SK-N-MC (cell line): ENCODE measurements at places on chromosomes 4 and X.

DNA sequence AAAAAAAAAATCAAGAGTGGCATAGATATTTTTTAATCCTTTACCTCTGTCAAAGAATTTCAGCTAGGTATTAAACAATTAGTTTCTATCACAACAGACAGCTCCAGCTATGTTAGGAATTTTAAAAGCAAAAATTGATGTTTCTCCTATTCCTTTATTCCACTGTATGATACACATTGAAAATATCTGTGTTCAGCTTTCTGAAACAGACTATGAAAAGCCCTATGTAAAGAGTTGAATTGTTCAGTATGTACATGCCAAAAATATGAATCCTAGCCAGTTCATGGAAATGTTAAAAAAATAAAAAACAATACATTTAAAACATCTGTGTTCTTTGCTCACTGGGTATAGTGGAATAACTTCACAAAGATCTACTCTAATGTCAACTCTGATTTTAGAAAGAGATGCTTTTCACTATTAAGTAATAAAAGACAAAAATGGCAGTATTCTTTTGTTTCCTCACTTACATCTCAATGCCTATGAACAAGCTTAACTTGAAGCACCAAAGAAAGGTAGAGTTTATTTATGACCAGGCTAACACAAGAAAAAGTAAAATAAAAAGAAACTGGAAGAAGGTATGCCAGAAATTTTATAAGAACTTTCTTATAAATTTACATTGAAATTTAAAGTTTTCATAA is 32.1 kb downstream of the FBXW7 start:
- no peak for DNase-seq

DNA sequence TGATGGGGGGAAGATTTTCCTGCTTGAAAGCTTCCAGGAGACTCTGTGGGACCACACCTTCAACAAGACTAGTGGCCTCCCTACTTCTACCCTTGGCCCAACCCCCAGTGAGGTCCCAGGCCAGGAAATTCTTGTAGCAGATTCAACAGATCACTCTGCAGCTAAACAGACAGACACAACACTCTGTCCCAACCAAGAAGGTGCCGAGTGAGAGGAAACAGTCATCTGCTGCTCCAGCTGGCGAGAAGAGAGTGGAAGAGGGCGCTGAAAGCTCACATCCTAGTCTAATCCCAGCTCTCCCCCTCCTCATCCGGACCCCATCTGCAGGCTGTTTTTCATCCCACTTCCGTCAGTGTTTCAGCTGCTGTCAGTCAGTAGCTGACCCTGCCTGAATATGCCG is 63.4 kb downstream of the CHRDL1 start:
- DNase-seq: no peak

DNA sequence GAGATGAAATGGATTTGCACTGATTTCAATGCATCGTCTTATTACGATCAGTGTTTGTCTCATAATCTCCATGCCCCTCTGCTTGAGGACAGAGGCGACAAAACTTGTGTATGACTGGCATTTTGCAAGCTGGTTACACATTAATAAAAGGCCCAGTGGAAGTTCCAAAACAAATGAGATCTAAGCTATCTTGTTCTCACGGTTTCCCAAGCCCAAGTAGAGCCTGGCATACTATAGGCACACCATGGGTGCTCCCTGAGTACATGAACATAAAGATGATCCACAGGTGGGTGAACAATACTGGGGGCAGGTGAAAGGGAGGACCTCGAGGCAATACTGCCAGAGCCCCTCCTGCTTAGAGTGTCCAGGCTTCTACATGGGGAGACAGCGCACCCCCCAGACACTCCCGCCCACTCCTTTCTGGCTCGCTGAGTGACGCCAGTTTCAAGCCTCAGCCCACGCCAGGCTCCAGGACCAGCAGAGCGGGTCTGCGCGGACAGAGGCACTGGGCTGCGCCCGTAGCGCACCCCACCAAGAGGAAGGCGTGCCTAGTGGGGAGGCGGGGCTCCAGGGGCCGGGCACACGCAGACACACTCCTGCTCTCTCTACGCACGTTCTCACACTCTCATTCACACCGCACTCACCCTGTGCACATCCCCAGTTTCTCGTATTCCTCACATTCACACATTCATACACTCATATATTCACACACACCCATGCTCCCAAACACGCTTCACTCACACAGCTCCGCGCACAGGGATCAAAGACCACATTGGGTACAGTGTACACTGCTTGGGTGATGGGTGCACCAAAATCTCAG is 8.9 kb upstream of the GSX2 start:
- no peak for DNase-seq

DNA sequence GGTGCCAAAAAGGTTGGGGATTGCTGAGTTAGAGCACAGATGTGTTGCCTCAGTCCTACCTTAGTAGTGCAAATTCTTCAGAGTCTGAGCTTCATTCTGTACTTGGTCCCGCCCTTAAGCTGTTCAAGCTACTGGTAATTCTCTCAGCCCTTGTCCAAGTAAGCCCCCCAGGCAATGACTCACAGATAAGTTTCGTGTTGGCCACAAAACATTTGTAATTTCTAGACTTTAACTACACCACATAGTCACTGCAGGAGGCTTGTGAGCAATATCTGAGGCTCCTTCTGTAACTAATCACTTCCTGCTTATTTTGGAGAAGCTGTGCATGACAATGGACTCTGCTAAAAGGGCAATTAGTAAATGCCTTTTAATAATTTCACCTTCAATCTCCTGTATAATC is 1420.5 kb downstream of the PCDH7 start:
- no peak for DNase-seq

DNA sequence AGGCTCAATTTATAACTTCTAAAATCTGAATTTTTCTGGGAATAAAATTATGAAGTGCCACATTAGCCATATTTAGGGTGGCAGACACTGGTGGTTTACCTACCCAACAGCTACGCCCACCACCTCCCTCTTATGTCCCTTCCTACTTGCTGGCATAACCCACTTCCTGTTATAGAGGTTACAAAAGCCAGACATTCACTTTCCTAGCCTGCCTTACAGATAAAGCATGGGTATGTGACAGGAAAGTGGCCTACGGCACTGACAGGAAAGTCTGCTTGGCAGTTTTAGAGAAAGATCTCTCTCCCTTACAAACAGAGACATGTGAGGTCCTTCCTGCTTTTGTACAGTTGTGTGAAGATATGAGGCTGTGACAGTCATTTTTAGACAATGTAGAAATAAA is 12.4 kb downstream of the DDX53 start:
- no peak for DNase-seq

- DNase-seq: no peak
Measured at GRCh38 chr4:16085822-16086221, 2.0 kb upstream of the PROM1 start.

GRCh38 chr4:88738180-88738579 is 40.6 kb upstream of the NAP1L5 start:
- no peak for DNase-seq

- DNase-seq: no peak
Measured at GRCh38 chr4:52638717-52639116, 20.4 kb downstream of the USP46 start.

DNA sequence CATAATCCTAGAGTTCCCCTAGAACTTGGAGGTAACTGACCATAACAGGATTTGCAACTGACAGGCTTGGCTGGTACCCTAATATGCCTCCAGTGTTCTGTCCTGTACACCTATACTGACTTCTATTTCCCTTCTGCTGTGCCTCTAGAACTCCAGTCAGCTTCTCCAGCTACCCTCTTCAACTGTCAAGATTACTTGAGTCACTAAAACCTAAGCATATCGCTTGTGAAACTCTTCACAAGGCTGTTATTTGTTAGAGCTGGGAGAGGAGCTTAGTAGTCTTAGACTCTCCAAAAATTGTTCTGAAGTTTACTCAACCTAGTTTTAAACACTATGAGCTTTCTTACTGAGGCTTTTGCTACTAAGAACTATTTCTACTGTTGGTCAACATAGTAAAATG is 52.0 kb downstream of the CCNG2 start:
- DNase-seq: no peak

DNA sequence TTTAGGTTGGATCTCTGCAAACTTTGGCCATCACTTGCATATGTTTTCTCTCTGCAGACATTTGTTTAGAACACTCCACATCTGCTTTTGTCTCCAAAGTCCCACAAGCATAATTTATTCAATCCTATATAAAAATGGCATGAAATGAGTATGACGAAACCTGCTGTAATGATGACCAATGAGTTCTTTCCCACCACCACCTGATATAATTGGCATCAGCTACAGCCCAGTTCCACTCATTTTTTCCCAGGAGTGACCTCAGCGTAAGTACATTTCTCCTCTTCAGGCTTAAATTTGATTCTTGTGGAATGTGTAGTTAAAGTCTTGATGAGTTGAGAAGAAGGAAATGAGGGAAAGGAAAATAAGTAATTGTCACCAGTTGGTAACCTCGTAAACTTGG is 205.1 kb downstream of the AWAT2 start:
- DNase-seq: peak; percentile 1

- DNase-seq: no peak
Measured at GRCh38 chr4:89305712-89306437, 1.7 kb downstream of the GPRIN3 start.

DNA sequence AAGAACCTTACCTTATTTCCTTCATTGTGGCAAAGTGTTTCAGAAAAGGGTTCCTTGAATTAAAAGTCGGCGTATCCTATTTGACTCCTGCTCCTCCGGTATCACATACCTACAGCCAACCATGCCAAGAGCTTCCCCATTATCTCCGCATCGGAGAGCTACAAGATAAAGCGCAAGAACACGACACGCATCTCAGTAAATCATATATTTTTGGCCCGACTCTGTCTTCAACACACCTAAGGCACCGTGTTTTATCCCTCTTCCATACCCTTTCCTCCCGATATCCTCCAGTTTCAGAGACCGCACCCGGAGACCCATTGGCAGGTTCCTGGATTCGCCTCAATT is 497 bp upstream of the THAP9 start:
- no peak for DNase-seq

- DNase-seq: no peak
Measured at GRCh38 chr4:101199507-101200285, 147.6 kb downstream of the PPP3CA start.

DNA sequence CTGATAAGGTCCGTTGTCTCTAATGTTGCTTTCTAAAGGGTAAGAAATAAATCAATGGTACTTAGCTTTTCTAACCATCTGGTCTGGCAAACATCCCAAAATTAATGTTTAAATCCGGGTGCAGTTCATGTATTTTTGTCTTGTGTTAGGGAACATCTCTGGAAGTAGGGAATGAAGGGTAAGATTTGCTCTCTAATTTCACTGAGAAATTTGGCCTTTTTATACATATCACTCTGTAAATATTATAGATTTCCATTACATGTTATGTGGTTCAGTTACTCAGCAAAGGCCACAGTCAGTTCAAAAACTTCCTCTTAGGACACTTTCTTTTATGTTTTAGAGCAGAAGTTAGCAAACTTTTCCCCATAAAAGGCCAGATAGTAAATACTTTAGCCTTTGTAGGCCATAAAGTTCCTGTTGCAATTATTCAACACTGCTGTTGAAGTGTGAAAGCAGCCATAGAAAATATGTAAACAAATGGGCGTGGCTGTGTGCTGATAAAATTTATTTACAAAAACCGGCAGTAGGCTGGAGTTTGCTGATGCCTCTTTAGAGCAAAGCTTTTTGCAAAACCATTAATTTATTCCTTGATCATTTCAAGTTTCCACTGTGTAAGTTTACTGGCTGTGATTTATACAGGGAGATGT is 218.1 kb downstream of the ANTXR2 start:
- DNase-seq: no peak

- no peak for DNase-seq
Measured at GRCh38 chr4:183876268-183876934, 28.7 kb upstream of the STOX2 start.

DNA sequence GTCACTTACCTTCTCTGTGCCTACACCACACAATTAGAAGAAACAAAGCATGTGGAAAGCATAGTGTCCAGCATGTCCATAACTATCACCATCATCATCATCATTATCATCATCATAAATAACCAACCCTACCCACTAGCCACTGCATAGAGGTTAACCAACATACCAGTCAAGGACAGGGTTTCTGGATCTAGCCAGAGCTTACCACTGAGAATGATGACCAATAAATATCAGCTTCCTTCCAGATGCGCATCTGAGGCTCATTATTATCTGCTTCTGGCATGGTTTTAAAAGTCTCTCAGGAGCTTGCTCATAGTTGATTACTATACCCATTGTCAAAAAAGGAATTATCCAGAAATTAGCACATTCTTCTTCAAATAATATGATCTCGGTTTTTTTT is 25.5 kb upstream of the MYOZ2 start:
- DNase-seq: no peak

DNA sequence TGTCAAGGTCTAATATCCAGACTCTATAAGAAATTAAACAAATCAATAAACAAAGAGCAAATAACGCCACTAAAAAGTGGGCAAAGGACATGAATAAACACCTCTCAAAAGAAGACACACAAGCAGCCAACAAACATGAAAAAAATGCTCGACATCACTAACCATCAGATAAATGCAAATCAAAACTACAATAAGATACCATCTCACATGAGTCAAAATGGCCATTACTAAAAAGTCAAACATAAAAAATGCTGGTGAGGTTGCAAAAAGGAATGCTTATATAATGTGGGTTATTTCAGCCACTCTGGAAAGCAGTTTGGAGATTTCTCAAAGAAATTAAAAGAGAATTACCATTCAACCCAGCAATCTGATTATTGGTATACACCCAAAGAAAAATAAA is 481.1 kb downstream of the STPG2 start:
- no peak for DNase-seq

- DNase-seq: peak; percentile 84
Measured at GRCh38 chr4:153573881-153574802, 108.0 kb downstream of the TMEM131L start.

GRCh38 chr4:126486377-126486776 is 1146.4 kb upstream of the INTU start:
- DNase-seq: no peak

DNA sequence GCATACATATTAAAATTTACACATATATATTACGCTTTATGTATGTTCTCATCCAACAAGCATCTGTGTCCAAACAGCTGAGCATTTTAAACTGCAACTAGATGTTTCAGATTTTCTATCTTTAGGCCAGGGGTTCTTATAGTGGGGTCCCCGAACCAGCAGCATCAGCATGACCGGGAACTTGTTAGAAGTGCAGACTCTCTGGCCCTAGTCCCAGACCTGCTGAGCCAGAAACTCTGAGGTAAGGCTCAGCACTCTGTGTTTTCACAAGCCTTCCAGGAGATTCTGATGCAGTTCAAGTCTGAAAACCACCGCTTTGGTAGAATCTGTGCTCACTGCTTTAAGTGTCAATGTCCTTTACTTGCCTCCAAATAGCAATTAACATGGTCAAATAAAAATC is 266.2 kb upstream of the CASK start:
- DNase-seq: no peak
